Left kidney (tissue), 8 donors: ENCODE measurements at places on chromosomes 12 and 14.

GRCh38 chr14:47619392-47619791 lies 56.0 kb downstream of the MDGA2 start:
- no peak for DNase-seq

- no peak for DNase-seq
These were observed 241.4 kb downstream of the ETNK1 start for GRCh38 chr12:22866406-22866805.

DNA sequence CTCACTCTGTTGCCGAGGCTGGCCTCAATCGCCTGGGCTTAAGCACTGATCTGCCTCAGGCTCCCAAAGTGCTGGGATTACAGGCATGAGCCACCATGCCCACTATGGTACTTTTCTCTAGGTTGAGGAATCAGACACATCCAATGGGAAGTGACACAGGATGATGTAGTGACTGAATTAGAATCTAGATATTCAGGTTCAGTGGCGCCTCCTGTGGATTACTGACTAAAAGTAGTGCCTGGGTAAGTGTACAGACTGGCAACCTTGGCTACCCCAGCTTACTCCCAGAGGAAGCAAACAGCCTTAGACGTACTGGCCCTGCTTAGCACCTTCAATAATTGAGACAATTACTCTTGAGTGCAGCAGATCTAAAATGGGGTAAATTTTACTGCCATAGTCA lies 22.8 kb downstream of the GALNT8 start:
- no peak for DNase-seq

- no peak for DNase-seq
These were observed 260.0 kb upstream of the CRY1 start for GRCh38 chr12:107353312-107353711.

GRCh38 chr14:89973234-89973823 lies 17.6 kb downstream of the TDP1 start:
- peak; percentile 53 for DNase-seq

DNA sequence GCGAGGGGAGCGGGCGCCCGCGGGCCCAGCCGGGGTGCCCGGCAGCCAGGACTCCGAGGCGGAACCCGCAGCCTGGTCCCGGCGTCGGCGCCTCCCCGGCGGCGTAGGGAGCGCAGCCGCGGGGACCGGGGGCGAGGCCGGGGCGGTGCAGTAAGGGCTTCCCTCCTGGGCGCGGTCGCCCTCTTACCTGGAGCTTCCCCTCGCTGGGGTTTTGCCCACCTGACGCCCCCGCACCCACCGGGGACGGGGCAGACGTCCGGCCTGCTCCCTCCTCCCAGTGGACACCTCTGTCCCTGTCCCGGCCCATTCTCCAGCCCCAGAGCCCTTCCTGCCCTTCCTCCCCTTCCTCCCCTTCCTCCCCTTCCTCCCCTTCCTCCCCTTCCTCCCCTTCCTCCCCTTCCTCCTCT lies 413 bp upstream of the TUBA1C start:
- no peak for DNase-seq

DNA sequence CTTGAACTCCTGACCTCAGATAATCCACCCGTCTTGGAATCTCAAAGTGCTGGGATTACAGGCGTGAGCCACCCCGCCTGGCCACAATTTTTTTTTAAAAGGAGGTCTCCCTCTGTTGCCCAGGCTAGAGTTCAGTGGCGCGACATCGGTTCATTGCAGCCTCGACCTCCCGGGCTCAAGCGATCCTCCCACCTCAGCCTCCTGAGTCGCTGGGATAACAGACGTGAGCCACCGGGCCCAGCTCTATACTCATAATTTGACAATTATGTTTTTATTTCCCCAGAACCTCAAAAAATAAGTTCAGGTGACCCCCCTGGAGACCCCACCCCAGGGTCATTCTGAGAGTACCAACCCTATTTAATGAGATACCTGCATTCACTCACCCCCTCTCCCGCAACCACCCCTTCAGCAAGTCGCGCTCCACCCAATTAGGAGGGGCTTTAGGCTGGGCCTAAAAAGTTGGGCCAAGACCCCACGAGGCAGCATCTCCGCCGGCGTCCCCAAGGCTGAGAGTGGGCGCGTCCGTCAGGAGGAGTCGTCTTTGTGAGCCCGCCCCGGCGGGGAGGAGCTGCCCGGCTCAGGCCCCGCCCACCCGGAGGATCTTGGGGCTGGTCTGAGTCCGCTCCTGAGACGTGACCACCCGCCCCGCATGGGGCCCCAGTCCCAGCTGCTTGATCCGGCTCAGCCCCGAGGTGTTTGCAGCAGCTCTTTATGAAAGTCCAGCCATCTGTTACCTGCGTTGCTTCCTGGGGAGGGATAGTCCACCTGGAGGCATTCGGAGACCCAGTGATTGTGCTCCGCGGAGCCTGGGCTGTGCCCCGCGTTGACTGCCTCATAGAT lies at the start of gene ANKRD33:
Gene ANKRD33 (plus strand): TSS at position 628 of the 840 bp plus-strand sequence. CDS start 84 bp downstream, at position 712.
- no peak for DNase-seq

- no peak for DNase-seq
These were observed 44.0 kb upstream of the SINHCAF start for GRCh38 chr12:31369712-31370521.

- DNase-seq, result no peak
These were observed 472.8 kb upstream of the PRICKLE1 start for GRCh38 chr12:43062201-43062895.

GRCh38 chr14:35213143-35213788 lies 78.9 kb upstream of the PSMA6 start:
- no peak for DNase-seq

DNA sequence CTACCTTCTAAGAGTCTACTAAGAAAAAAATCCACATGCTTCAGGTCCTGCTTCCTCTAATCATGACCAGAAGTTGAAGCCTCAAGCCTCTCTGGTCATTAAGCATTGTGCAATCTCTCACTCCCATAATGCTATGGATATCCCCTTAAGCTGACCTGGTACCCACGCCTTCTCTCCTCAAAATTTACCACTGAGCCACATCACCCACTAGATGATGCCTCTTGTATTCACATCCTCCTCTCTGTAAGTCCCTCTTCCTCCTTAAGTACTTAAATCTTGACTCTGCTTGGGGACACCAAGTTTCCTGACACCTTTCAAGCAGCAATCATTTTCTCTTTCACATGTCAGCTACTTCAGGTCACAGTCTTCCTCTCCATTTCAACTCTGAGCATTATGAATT lies 9.8 kb downstream of the GALNT4 start:
- no peak for DNase-seq

DNA sequence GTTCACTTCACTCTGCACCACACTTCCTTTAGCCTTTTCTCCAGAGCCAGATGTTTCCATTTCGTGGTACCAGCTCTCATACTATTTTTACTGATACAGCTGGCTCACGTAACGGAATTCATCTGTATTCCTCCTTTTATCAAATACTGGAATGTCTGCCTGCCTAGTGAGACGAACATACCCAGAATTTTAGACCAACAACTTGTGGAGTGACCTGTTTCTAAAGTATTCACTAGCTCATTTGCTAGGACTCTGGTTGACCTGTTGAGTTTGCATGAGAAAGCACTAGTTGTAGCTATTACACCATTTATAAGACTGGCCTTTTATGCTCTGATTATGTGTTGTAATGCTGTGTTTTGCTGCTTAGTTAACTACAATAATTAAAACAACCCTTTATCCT lies 22.6 kb downstream of the KCNA5 start:
- no peak for DNase-seq

DNA sequence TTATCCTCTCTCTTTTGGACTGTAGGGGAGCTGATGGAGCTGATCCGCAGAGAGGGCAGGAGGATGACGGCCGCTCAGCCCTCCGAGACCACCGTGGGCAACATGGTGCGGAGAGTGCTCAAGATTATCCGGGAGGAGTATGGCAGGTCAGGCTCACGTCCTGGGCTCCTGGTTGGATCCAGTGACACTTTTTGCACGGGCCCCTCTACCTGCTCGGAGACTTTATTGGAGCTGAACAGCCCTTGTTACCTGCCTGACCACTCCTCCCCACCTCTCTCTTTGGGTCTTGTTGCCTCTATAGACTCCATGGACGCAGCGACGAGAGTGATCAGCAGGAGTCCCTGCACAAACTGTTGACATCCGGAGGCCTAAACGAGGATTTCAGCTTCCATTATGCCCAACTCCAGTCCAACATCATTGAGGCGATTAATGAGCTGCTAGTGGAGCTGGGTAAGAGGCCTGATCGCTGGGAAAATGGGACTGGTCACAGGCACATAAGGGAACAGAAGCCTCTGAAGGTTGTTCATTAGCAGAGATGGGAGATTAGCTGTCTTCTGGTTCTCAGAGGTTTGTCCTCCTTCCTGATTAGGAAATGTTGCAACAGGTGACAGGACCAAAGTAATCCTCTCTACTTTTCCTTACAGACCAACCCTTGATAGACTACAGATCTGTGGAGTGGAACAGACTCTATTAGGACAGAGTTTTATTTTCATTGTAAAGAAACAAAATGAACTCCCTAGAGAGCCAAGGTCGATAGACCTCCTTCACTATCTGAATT lies 718 bp downstream of the EIF2B2 start:
- DNase-seq, result no peak

- no peak for DNase-seq
These were observed 122.3 kb upstream of the CNOT2 start for GRCh38 chr12:70120970-70121369.

GRCh38 chr14:105700622-105701288 lies 174.4 kb downstream of the TMEM121 start:
- no peak for DNase-seq

DNA sequence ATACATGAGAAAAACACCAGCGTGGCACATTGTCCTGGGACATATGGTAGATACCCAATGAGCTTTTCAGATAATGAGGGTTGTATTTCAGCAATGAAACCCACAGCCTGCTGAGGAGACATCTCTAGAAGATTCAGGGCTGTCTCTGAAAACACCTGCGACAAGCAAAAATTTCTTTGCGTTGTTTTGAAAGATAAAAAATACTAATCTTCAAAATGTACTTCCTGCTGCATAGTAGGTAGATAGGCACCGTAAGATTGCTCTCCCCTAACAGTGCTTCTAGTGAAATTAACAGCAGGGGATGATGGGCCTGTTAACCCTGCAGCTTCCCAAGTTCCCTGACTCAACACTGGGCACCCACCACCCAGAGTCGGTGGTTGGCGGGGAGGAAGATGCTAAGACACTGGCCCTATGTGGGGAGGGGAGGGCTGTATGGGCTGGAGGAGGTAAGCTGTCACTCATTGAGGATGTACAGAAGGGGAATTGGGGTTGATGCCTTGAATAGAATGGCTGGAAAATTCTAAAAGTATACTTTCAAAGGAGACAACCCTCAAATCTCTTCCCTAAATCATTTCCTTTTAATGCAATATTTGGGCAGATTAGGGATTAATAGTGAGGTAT lies 20.0 kb downstream of the ZFP36L1 start:
- DNase-seq, result no peak

- peak; percentile 5 for DNase-seq
These were observed 20.4 kb downstream of the BATF start for GRCh38 chr14:75542588-75543091.

DNA sequence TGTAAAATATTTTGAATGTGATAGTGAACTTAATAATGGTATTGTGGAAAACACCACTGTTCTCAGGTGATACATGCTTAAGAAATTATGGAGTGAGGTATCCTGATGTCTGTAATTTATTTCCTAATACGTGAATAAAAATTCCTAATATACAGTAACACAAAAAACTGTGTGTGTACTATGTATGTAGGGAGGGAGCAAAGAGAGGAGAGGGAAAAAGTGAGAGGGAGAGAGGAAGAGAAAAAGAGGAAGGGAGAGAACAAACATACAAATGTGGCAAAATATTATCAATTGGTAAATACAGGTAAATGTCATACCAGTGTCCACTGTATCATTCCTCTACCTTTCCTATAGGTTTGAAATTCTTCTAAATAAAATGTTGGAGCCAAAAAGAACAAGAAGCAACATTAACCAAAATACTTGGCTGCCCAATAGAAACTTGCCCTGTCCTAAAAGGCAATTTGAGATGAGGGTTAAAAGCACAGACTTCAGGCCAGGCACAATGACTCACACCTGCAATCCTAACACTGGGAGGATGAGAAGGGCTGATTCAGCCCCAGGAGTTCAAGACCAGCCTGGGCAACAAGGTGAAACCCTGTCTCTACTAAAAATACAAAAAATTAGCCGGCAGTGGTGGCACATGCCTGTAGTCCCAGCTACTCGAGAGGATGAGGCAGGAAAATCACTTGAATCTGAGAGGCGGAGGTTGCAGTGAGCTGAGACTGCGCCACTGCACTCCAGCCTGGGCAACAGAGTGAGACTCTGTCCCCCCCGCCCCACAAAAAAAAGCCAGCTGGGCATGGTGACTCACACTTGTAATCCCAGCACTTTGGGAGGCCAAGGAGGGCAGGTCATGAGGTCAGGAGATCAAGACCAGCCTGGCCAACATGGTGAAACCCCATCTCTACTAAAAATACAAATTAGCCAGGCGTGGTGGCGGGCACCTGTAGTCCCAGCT lies 14.5 kb downstream of the R3HDM2 start:
- no peak for DNase-seq

- no peak for DNase-seq
These were observed 130.1 kb upstream of the RTL1 start for GRCh38 chr14:101033446-101034165.

- DNase-seq, result no peak
These were observed 89.6 kb downstream of the DAAM1 start for GRCh38 chr14:59278111-59278510.

DNA sequence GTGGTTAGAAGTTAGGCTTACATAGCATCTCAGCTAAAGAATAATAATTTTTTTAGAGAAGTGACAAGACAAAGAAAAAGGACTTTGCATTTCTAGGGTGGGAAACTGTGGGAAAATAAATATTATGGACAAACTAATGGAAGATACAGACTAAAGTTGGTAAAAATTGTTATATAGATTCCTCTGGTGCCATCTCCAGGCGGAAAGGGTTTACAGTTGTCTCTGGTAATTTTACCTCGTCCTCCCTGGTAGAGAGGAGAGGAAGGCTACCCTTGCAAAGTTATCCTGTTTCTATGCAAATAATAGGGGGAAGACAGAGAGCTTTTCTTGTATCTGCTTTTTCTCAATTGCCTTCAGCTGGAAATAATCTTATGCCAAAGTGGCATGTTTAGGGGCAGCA lies 5.2 kb downstream of the OR11G2 start:
- DNase-seq, result no peak

GRCh38 chr12:6222078-6222654 lies 22.0 kb downstream of the CD9 start:
- no peak for DNase-seq

DNA sequence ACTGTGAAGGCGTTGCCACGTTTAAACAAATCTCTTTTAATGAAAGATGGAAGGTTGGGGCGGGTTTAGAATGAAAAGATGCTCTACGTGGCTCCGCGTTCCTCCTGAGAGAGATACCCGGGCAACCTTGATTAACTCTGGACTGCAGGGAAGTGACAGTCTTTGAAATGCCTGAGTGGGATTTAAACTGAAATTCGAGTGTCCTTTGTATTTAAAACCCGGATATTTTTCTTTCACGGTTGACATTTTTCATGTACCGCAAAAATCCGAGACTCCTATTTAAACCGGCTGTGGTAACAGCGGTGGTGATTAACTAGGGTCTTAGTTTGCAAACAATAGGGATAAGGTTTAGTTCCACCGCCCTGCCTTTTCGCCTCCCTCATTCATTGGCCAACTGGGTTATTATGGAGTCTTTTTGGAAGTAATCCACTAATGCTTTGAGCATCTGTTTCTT lies 707 bp downstream of the G2E3 start:
- DNase-seq, result peak; percentile 33

- DNase-seq, result no peak
These were observed 23.7 kb upstream of the CLEC14A start for GRCh38 chr14:38279572-38279971.
